ENCODE measurements at places on chromosomes 12 and 14.

GRCh38 chr14:23181946-23182345 is 1.5 kb downstream of the SLC7A8 start:
- DNase-seq, result no peak

- DNase-seq, result no peak
These were observed at the start of gene PTCSC3 for GRCh38 chr14:36176524-36176923. TSS of gene PTCSC3 (minus strand) at chr14:36176722.

DNA sequence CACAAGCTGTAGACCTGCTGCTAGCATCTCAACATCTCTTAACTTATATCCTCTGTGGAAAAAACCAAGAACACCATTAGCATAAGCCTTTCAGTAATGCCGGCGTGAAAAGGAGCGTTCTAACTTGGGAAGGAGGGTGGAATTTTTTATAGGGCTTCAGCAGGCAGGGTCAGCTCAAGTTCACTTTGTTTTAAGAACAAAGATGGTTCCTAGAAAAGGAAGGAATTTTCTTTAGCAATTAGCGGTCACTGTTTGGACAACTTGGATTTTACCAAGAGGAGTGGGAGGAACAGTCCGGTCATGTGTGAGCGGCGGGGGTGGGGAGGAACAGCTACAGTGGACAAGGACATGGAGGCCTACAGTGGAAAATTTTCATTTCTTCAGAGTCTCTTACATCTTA is 35.9 kb downstream of the BBS10 start:
- DNase-seq, result no peak

GRCh38 chr12:92132288-92132687 is 13.4 kb downstream of the BTG1 start:
- no peak for DNase-seq

- no peak for DNase-seq
These were observed 25.2 kb upstream of the MANSC4 start for GRCh38 chr12:27805238-27805637.

DNA sequence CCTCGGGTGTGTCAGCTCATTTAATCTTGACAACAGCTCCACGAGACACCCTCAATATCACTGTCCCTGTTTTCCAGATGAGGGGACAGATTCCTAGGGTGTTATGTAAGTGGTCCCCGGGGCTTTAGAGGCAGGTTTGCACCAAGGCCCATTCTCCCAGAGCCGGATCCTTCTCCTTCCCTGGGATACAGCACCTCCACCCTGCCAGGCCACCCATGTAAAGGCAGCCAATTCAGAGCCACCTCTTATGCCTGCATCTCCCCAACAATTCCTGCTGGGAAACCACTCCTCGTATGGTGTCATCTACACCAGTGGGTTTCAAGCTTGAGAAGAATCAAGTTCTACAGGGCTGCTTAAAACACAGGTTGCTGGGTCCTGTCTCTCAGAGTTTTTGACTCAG is 4.1 kb upstream of the CYP46A1 start:
- no peak for DNase-seq

GRCh38 chr14:63725786-63726460 is 1.9 kb downstream of the SGPP1 start:
- no peak for DNase-seq

Measured in bone marrow (tissue), 2 donors.